ENCODE measurements at places on chromosomes 7 and 10.

- no peak for DNase-seq
These were observed 592 bp upstream of the PIK3CG start for GRCh38 chr7:106864298-106865081.

- DNase-seq, result no peak
These were observed 186.7 kb upstream of the KLF6 start for GRCh38 chr10:3971713-3972112.

DNA sequence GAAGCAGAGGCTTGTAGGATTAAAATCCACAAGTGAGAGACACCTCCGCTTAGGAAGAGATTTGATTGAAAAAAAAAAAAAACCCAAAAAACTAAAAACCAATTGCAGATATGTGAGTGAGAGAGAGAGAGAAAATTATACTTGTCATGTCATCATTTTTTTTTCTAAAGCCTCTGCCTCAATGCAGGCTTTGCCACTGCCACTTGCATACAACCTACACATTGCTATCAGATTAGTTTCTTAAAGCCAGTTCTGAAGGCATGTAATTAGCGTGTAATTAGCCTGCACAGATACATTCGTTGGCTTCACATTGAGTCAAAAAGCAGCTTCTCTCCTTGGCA is 86.1 kb upstream of the MTPN start:
- DNase-seq, result no peak

DNA sequence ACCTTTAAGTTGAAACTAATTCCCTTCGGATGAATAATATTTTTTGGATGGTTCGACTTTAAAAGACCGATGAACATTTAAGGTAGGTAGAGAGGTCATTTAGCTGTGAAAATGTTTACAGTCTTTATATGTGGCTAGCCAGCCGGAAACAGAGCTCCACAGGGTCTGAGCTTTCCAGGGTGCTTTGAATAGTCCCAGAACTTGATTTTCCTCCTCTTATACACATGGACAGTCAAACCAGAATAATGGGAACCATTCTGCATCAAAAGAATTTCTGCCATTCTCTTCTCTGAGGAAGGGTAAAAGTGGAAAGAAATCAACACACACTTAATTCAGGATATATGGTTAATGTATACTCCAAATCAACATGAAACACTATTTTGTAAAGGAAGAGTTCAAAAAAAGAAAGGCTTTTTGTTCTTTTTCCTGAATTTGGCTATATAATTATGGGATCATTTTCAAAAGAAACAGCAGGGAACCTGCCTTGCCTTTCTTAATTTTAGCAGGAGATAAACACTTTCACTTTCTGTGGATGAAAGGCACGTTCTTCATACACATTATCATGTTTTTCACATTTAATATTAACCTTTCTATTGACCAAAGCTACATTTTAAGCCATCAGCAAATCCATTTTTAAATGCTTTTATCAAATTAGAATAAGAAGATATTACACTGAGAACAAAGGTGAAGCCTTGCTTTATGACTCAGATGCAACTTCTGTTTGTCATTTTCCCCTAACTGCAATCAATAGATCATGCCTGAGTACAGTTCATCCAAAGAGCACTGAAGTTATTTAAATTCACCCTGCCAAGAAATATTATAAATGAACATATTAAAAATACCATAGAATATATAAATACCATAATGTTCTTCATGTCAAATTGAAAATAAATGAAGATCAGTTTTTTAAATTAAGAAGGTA is 307.3 kb downstream of the THSD7A start:
- DNase-seq, result no peak

- no peak for DNase-seq
These were observed 111.8 kb upstream of the FEZF1 start for GRCh38 chr7:122416336-122416735.

DNA sequence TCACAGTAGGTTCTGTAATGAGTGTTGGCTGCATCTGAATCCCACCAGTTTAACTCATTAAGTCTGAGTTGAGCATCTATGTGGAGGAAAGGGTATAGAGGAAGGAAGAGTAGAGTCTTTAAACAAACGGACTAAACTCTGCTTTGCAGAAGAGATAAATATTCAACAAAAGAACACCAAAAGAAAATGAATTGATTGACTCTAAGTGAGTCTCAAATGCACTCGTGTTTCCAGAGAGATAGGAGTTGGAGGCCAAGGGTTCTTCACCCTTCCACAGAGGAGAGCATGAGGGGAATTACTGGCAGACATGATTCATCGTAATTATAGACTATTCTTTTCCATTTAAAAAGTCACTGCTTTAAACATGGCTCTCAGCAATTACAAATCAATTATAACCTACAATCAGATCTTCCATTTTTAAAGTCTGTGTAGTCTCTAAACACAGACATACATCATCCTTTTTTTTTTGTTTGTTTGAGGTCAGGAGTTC is 56.3 kb downstream of the PLPP4 start:
- DNase-seq, result no peak

DNA sequence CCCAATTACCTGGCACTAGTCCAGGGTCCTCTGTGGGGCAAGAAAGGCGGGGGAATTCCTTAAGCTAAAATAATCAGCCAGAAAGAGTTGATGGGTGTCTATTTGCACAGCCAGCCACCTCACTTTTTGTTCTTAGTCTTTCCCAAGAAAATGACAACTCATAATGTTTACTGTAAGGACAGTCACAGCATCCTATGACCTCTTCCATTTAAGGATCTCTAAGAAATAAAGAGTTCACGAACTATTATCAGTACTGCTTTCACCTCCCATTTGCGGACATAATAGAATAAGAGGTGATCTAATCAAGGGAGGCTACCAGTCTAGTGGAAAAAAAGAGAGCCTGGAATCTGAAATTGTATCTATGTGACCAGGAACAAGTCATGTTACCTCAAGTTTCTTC is 72.4 kb upstream of the LRRC17 start:
- DNase-seq, result no peak

- DNase-seq, result no peak
These were observed 114.7 kb upstream of the FAM171A1 start for GRCh38 chr10:15485684-15486316.

GRCh38 chr7:122847871-122848473 is 38.3 kb downstream of the CADPS2 start:
- DNase-seq, result no peak

DNA sequence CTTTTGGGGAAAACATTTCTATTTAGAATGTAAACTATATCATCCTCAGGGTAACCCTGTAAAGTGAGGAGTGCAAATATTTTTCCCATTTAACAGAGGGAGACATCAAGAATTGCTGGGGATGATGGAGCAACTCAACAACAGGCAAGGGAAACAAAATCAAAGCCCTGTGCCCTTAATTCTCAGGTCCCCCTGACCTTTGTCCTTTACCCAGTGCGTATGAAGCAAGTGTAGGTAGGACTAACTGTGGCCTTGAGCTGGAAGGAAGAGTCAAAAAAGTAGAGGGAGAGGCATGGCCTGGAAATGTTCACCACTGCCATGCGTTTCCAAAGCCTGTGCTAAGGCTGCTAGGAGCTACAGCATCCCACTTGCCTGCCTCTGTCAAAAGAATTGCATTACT is 896.9 kb downstream of the LRMDA start:
- DNase-seq, result no peak

All from NCI-H2029 (cell line).